Stimulated activated CD4-positive, alpha-beta T cell treated with anti-CD3 and anti-CD28 coated beads, TNF-alpha, amount 100 ng/mL, for 48 hours (primary cell): ENCODE measurements at places on chromosomes 11 and 22.
A peak's percentile ranks its signal among the peaks of the same experiment; 100 is the strongest.

DNA sequence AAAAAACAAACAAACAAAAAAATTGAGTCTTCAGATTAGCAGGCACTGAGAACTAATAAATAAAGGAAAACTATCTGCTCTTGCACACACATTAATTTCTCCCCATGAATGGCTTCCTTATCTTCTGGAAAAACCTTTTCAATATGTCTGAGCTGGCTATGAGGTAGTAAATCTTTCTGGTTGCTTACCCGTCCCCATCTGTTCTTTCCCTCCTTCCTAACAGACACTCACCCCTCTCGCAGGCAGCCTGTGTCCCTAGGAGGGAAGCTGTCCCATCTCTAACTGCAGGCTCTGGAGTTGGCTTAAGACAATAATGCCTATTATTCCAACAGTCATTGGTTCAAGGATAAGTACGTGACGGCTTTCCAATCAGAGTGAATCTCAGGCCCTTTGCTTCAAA is 8.2 kb upstream of the SCUBE2 start:
- no peak for DNase-seq

DNA sequence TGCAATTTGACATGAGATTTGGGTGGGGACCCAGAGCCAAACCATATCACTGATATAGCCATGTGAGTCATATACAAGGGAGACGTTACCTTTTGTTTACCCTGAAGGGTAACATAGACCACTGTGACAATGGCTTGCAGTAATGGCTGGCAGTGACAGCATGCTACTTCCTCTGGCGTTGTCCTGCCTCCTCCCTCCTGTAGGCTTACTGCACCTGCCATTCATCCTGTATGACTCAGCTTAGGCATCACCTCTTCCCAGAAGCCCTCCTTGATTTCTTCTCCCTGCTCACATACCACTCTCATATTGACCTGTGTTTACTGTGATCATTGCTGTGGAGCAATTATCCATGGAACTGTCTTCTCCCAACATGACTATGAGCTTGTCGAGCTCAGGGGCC is 12.0 kb upstream of the PVALB start:
- DNase-seq: no peak

DNA sequence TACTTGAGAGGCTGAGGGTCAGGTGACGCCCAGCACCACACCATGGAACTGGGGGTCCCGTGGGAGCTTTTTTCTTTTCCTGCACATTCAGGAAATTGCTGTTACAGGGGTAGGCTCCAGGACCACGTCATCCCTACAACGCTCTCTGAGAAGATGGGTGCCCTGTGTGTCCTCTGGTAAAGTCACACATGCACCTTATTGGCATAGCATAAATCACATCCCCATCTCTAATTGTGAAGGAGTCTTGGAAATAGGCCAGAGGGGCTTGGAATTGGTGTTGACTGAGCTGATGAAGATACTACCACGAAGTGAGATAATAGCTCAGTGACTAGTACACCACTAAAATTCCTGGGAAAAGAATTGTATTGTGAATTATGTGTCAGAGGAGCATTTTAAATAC is 57.6 kb downstream of the TNRC6B start:
- DNase-seq: no peak

DNA sequence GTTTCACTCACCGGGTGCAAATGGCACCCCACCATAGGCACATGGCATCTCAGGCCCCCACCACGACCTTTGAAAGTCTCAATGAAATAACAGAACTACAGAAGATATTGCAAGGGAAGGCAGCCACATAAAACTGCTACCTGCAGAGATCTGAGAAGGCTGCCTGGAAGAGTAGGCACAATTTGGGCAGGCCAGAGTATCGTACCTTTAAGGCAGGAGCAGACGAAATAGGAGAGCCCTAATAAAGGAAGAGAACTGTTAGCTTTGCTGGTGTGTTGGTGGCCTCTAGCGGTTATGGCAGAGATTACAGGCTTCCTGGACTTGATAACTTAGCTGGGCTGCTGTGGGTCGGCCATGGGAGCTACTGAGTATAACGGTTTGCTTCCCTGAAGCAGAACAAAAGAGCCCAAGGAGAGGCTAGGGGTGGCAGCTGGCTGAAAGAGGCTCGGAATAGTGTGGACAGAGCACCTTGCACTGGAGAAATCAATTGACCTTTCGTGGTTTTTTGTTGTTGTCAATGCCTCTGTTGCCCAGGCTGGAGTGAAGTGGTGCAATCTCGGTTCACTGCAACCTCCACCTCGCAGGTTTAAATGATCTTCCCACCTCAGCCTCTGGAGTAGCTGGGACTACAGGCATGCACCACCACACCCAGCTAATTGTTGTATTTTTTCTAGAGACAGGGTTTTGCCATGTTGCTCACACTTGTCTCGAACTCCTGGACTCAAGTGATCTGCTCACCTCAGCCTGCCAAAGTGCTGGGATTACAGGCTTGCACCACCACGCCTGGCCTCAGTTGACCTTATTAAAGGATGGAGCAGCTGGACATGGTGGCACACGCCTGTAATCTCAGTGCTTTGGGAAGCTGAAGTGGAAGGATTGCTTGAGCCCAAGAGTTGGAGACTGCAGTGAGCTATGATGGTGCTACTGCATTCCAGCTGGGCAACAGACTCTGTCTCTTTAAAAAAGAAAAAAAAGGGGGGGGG is 4.8 kb downstream of the SDF2L1 start:
- no peak for DNase-seq

GRCh38 chr11:131246663-131247062 is 123.8 kb upstream of the NTM start:
- no peak for DNase-seq

GRCh38 chr11:63641727-63642126 is 27.5 kb upstream of the PLAAT3 start:
- DNase-seq: no peak

- peak; percentile 27 for DNase-seq
Observed at GRCh38 chr22:37472418-37473006, 13.7 kb downstream of the MFNG start.

GRCh38 chr11:111870522-111870885 is 877 bp downstream of the ALG9 start:
- DNase-seq: no peak

GRCh38 chr11:122676638-122677037 is 21.1 kb downstream of the UBASH3B start:
- no peak for DNase-seq

- DNase-seq: no peak
Observed at GRCh38 chr11:13378316-13378715, 84.7 kb downstream of the BTBD10 start.

GRCh38 chr11:119895981-119896380 is 167.0 kb upstream of the NECTIN1 start:
- no peak for DNase-seq

DNA sequence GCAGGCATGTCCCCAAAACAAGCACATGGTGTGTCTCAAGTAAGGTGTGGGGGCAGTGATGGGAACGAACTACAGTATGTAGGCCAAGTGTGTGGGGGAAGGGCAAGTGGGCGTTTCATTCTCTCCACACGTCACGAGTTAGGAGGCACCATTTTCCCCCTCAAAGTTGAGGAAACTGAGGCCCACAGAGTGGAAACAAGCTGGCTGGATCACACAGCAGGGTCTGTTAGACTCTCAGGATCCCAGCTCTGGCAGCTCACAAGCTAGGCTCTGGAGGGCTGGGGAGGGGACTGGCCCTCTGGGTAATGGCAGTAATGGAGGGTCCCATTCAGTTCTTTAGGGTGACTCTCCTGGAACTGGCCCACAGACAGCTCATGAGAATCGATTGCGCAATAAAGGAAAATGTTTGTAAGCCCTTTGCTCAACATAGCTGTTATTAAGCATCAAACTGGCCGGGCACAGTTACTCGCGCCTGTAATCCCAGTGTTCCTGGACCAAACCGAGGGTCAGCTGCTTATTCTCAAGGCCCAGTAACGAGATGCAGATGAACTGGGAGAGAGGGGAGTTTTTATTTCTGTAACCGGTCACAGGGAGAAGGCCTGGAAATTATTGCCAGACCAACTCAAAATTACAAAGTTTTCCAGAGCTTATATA is 24.1 kb upstream of the TUB start:
- no peak for DNase-seq

GRCh38 chr11:62713343-62713742 is 5.9 kb downstream of the GNG3 start:
- no peak for DNase-seq

DNA sequence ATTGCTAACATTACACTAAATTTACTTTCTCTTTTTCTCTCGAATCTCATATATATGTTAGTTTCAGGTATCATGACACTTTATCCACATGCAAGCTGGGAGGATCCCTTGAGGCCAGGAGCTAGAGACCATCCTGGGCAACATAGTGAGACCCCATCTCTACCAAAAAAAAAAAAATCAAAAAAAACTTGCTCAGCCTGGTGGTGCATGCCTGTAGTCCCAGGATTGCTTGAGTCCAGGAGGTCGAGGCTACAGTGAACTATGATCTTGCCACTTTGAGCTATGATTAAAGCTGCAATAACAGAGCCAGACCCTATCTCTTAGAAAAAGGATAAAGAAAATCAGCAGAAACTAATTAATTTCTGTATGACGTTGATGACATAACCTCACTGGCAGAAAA is 3.7 kb upstream of the UPK3A start:
- no peak for DNase-seq

GRCh38 chr11:65478388-65479183 is 20.3 kb upstream of the MALAT1 start:
- DNase-seq: no peak

DNA sequence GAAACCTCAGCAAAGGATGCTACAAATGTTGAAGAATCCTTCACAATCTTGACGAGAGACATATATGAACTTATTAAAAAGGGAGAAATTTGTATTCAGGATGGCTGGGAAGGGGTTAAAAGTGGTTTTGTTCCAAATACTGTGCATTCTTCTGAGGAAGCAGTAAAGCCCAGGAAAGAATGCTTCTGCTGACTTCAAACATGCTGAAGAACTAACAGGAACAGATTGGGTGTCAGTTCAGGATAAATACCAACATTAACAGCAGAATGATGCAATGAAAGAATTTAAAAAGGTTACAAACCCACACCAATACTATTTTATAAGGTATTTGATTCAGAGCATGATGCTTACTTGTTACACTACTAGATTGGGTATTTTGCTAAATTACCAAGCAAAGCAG is 33.9 kb downstream of the RAB39A start:
- DNase-seq: no peak

DNA sequence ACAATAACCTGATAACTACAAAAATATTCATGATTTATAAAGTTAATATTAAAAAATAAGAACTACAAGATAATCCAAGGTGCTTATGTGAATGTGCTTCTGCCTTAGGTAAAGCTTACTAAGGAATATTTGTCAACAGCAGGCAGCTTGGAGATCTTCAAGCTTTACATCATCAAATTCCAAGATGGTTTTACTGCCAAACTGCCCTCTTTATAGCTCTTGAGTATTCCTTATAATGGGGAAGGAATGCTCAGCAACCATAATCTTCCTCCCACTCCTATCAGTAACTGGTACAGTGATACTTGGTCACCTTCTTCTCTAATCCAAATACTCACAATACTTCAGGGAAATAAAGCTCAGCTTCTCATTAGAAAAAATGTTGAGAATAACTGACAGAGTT is 30.1 kb downstream of the SBF2 start:
- DNase-seq: no peak

DNA sequence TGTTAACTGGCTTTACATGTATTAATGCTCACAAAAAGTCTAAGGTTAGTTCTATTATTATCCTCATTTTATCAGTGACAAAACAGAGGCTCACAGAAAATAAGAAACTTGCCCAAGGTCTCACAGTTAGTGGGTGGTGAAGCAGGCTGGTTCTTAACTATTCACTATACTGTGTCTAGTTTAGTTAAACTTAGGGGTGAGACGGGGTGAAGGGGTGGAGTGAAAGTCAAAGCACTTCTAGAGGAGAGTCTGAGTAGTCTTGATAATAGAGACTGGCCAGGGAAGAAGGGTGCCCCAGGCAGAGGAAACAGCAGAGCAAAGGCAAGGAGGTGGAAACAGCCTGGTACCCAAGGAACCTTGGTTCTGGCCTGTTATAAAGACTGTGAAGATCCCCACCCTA is 4.0 kb downstream of the ASCC2 start:
- DNase-seq: no peak

DNA sequence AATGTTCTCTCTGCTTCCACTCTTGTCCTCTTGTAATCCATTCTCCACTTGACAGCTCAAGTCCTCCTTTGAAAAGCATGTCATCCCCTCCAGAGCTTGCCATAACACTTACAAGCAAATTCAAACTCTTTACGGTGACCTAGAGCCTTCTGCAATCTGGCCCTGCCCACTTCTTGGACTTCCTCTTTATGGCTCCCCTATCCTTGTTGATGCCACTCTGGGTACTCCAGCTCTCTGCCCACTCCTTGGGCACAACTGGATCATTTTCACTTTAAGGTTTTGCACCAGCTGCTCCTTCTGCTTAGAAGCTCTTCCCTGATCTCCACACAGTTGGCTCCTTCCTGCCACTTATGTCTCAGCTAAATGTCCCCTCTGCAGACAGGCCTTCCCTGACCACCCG is 217.9 kb downstream of the DSCAML1 start:
- no peak for DNase-seq

DNA sequence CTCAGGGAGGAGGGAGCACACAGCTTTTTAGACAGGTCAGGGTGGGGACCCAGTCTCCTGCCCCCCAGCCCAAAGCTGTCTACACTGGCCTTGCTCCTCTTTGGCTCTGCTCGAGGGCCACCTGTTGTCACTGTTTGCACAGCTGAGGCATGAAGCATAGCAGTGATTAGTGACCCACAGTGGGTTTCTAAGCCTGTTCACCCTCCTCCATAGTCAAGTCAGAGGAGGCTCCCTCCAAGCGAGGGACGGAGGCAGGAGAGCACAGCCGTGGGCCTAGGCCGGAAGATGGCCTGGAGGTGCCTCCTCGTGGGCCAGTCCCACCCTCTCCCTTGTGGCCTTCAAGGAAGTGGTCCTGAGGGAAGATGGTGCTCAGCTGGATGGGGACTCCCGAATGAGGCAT is 241.1 kb downstream of the GRIK4 start:
- no peak for DNase-seq

- DNase-seq: no peak
Observed at GRCh38 chr22:44443641-44444235, 54.3 kb downstream of the RTL6 start.

DNA sequence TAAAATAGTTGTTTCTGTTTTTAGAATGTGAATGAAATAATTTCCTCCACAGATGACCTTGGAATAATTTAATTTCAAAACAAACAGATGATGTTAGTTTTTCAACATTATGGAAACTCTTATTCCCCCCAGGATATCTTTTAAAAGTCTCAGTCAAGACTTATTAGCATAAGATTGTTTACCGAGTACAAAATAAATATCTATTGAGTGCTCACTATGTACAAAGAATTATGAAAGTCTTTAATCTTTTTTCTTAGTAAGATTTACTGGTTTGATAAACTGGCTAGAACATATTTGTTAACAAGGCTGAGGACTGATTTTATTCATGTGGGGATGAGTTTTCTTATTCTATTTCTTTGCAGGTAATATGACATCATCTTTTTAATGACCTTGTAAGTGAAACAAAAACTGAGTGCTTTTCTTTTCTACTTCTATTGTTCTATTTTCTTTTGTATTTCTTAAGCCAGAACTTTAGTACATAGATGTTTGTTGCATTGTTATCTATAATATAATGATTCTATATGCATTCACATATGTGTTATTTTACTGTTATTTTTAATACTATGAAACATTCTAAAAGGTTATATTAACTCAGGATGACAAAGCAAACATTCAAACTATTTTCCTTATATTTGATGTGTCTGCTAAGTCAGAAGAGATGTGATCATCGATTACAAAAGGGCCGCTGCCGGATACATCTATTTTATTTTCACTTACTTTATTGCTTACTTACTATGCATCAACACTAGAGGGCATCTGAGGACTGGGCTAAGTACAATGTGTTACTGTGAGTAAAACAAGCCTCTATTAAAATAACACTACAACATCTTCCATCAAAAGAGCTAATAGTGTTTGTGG is 111.0 kb upstream of the ARHGAP42 start:
- DNase-seq: no peak

GRCh38 chr11:69210310-69211035 is 54.7 kb downstream of the SMIM38 start:
- DNase-seq: no peak
